ENCODE measurements at places on chromosomes 7 and 10.
A peak's percentile ranks its signal among the peaks of the same experiment; 100 is the strongest.

DNA sequence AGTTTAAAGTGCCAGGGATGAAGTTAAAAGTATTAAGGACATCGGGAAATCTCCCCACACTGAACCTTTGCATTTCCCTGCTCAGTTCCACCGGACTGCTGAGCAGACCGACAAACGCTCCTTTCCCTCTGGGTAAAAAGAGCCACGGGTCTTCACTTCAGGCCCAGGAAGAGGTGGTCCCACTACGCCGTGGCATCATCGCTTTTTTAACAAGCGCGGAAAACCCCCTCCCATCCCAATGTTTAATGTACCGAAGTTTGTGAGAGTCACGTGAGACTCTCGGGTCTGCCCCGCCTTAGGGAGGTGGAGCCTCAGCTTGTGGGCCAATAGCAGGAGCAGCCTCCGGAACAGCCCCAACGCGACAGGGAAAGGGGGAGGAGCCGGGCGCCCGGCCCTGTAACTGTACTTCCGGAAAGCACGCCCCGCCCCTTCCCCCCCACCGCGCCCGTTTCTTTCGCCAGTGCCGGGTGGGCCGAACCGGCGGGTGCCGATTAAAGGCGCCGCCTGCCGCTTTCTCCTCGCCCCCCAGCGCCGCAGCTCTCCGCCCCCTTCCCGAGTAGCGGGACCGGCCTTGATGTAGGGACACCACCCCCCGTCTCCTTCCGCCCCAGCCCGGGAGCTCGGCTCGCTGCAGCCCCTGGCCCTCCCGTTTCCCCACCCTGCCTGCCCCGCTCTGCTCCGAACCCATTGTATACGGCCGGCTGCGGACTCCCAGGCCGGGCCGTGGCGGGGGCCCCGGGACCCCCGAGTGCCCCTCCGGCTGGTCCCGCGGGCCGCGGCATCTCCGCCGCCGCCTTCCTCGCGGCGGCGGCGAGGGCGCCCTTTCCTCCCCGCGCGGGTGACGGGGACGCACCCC, 2.2 kb upstream of the TRIM8 start:
- H3K4me3 ChIP-seq, result peak overlapping the region; percentile 96
- H3K27me3 ChIP-seq, result no peaks in the 10 kb centered on the region
- peaks cover 8% of the 10 kb centered on the region for H3K4me1 ChIP-seq

DNA sequence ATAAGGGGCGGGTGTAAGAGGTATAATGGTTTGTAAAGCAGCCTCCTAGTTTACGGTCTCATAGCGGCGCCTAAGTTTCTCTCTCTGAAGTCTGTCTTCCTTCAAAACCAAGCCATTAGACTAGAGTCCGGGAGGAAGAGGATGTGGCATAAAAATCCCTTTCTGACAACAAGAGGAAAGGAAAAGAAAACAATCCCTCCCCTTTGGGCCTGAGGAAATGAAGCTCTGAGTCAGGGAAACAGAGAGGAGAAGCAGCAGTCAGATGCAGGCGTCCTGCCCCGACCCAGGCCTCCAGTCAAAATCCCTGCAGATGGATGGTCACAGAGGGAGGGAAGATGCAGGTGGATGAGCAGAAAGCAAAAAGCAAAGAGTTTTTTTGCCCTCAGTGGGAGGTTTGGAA, 23.7 kb downstream of the PARP12 start:
- no peak overlapping the region for H3K27ac ChIP-seq
- no peak overlapping the region for H3K4me3 ChIP-seq
- DNase-seq, result no peak
- H3K4me1 ChIP-seq, result no peaks in the 10 kb centered on the region

DNA sequence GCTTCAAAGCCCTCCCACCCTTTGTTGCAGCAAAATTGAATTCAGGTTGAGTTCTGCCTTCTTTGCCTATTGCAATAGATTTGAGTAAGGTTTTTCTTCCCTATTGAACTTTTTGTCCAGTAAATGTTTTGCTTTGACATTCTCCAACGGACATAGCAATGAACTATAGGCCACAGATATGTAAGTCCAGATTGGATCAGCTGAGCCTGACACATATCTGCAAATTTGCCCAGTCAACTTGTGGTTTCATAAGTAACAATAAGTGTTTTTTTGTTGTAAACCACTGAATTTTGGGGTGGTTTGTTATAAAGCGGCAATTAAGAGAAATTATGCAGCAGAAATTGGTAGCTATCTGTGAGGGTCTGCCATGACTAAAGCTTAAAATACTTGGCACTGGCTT, 332.1 kb upstream of the SORCS1 start:
- H3K4me1 ChIP-seq, result no peaks in the 10 kb centered on the region
- DNase-seq, result no peak
- H3K27ac ChIP-seq, result no peak overlapping the region
- no peaks in the 10 kb centered on the region for H3K27me3 ChIP-seq
- no peaks in the 10 kb centered on the region for H3K36me3 ChIP-seq
- no peak overlapping the region for H3K4me3 ChIP-seq

- H3K4me3 ChIP-seq, result peak overlapping the region; percentile 23
- H3K36me3 ChIP-seq, result no peaks in the 10 kb centered on the region
- H3K27me3 ChIP-seq, result no peaks in the 10 kb centered on the region
These were observed 155.4 kb downstream of the NEURL1 start for GRCh38 chr10:103648636-103649532.

DNA sequence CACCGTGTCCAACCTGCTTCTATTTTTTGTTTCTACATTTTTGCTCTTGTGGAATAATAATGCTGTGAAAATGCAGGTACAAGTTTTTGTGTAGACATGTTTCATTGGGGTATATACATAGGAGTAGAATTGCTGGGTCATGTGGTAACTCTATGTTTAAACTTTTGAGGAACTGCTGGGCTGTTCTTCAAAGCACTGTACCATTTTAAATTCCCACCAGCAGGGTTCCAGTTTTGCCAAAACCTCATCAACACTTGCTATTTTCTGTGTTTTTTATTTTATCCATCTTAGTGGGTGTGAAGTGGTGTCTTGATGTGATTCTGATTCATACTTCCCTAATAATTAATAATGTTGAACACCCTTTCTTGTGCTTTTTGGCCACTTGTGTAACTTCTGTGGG, 138.6 kb downstream of the RGS10 start:
- H3K4me1 ChIP-seq, result peaks cover 18% of the 10 kb centered on the region
- no peak overlapping the region for H3K27ac ChIP-seq
- no peak overlapping the region for H3K4me3 ChIP-seq
- no peaks in the 10 kb centered on the region for H3K36me3 ChIP-seq

DNA sequence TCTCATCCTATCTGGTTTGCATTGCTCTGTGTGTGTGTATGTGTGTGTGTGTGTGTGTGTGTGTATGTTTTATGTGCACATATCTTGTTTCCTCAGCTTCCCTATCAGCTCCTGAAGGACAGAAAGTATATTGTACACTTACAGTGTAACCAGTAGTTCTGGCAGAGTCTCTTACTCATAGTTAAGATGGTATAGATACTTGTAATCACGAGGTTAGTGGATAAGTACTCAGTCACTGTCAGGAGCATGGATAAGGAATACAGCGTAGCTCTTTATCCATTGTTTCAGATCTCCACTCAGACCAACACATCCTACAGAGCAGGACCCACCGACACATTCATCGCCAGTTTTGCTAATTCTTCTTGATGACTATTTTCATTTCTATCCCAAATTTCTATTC, 275.0 kb downstream of the TSPAN12 start:
- DNase-seq, result no peak
- no peak overlapping the region for H3K4me3 ChIP-seq
- no peak overlapping the region for H3K27ac ChIP-seq
- H3K27me3 ChIP-seq, result no peaks in the 10 kb centered on the region
- no peaks in the 10 kb centered on the region for H3K4me1 ChIP-seq
- no peaks in the 10 kb centered on the region for H3K36me3 ChIP-seq

- DNase-seq, result no peak
- no peak overlapping the region for H3K27ac ChIP-seq
- no peak overlapping the region for H3K4me3 ChIP-seq
- peaks cover 10% of the 10 kb centered on the region for H3K4me1 ChIP-seq
- no peaks in the 10 kb centered on the region for H3K36me3 ChIP-seq
- no peaks in the 10 kb centered on the region for H3K27me3 ChIP-seq
These were observed 3.1 kb downstream of the ELAPOR2 start for GRCh38 chr7:87056346-87056745.

DNA sequence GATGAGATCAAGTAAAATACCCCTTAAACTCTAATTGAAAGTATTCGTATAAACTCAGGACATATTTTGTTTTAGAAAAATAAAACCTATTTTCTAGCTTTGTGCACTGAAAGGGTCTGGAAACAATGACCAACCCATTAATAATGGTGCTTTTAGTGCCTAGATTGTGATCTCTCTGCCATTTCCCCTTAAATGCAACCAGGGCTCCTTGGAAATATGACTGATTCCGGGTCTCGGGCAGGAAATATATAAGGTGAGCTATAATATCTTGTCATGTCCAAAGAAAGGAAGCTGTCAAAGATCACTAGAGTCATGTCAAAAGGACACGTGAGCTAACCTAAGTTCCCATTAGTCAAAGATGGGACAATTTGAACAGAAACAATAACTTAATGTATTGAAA, 12.4 kb upstream of the ADAM12 start:
- no peak overlapping the region for H3K4me3 ChIP-seq
- no peaks in the 10 kb centered on the region for H3K4me1 ChIP-seq
- no peaks in the 10 kb centered on the region for H3K36me3 ChIP-seq
- H3K27ac ChIP-seq, result no peak overlapping the region

GRCh38 chr7:19269301-19269700, 124.1 kb upstream of the FERD3L start:
- H3K27me3 ChIP-seq, result no peaks in the 10 kb centered on the region
- H3K4me1 ChIP-seq, result no peaks in the 10 kb centered on the region
- DNase-seq, result no peak
- H3K4me3 ChIP-seq, result no peak overlapping the region
- H3K27ac ChIP-seq, result no peak overlapping the region

DNA sequence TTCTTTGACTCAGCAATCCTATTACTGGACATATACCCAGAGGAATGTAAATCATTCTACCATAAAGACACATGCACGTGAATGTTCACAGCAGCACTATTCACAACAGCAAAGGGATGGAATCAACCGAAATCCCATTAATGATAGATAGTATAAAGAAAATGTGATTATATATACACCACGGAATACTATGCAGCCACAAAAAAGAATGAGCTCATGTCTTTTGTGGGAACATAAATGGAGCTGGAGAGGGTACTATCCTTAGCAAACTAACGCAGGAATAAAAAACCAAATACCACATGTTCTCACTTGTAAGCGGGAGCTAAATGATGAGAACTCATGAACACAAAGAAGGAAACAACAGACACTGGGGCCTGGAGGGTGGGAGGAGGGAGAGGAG, 201.9 kb downstream of the DNAJC1 start:
- H3K4me3 ChIP-seq, result no peak overlapping the region
- H3K27ac ChIP-seq, result no peak overlapping the region
- no peaks in the 10 kb centered on the region for H3K27me3 ChIP-seq
- H3K36me3 ChIP-seq, result no peaks in the 10 kb centered on the region
- no peaks in the 10 kb centered on the region for H3K4me1 ChIP-seq

DNA sequence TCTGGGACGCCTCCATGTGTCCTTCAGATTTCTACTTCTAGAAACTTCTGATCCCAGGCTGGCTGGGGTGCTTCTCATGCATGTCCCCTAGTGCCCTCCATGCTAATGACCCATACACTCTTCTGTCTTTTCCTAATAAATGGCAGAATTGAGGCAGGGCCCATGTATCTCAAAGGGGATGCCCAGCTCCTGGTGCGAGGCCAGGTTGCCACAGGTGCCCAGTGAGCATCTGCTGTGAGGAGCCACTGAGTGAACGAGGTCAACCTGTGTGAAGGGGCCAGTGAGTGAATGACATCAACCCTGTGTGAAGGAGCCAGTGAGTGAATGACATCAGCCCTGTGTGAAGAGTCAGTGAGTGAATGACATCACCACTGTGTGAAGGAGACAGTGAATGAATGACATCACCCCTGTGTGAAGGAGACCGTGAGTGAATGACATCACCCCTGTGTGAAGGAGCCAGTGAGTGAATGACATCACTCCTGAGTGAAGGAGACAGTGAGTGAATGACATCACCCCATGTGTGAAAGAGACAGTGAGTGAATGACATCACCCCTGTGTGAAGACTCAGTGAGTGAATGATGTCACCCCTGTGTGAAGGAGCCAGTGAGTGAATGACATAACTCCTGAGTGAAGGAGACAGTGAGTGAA, 478.9 kb downstream of the PTPRN2 start:
- no peak overlapping the region for H3K4me3 ChIP-seq
- H3K36me3 ChIP-seq, result no peaks in the 10 kb centered on the region
- no peaks in the 10 kb centered on the region for H3K4me1 ChIP-seq
- no peak for DNase-seq
- no peaks in the 10 kb centered on the region for H3K27me3 ChIP-seq

DNA sequence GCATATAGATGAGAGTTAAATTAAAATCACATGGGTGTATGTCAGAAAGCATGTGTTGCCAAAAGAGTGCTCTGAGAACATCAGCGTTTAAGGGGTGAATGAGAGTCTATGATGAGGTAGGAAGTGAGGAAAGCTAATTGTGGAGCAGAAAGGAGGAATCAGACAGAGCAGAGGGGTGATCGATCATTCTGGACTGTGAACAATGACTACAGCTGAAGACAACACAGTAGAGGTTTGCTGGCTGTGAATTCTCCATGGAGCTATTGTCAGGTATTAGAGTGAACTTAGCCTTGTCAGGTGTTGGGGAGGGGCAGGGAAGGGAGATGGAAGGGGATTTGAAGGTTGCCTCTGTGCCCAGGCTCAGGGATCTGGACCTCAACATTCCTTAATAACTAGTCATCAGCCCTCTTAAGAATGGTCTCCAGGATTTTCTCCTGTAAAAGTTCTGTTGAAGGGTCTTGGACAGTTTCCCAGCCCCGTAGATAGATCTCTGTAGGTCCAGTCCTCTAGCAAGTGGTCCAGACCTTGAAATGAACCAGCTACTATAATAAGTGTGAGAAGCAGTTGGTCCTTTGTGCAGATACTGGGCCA, 57.1 kb downstream of the KIF5B start:
- no peak for DNase-seq
- H3K4me1 ChIP-seq, result peaks cover 2% of the 10 kb centered on the region
- H3K36me3 ChIP-seq, result no peaks in the 10 kb centered on the region

- H3K4me3 ChIP-seq, result no peak overlapping the region
- H3K4me1 ChIP-seq, result peaks cover 4% of the 10 kb centered on the region
- no peaks in the 10 kb centered on the region for H3K27me3 ChIP-seq
- no peak for DNase-seq
- no peak overlapping the region for H3K27ac ChIP-seq
These were observed 218.5 kb downstream of the TCF7L2 start for GRCh38 chr10:113168584-113168983.

GRCh38 chr7:121544726-121545125, 148.6 kb upstream of the FAM3C start:
- no peaks in the 10 kb centered on the region for H3K4me1 ChIP-seq
- no peak for DNase-seq
- H3K36me3 ChIP-seq, result no peaks in the 10 kb centered on the region
- H3K27ac ChIP-seq, result no peak overlapping the region
- H3K27me3 ChIP-seq, result no peaks in the 10 kb centered on the region

All from thoracic aorta (tissue), 2 donors.